Endodermal cell (in vitro differentiated cells): ENCODE measurements at places on chromosomes 3 and 15. TPM values are rescaled to one million over a fixed set of nuclear protein-coding genes. Genes with fewer than 3 reads are reported as not detected.

FAIM gene
- total RNA-seq: 9.2 to 15.4 TPM (median 12.2 TPM) in 3 replicates

MORC1 gene
- not detected in 3 replicates for total RNA-seq

ITPKA gene
- 0.28 to 1.2 TPM (median 0.76 TPM) in 3 replicates for total RNA-seq

MCF2L2 gene
- total RNA-seq: 53.7 and 72.6 TPM in 2 replicates

CHMP2B gene
- total RNA-seq: 43.6 to 46.0 TPM (median 44.0 TPM) in 3 replicates

IL5RA gene
- not detected in 3 replicates for total RNA-seq

LAMB2 gene
- 76.6 and 97.8 TPM in 2 replicates for total RNA-seq

GOLGA8K gene
- 0.91 to 1.5 TPM (median 1.3 TPM) in 3 replicates for total RNA-seq

DUOXA2 gene
- 2.3 TPM in 1 of 3 replicates, not detected in the others for total RNA-seq

CISH gene
- 0.66 to 1.2 TPM (median 0.84 TPM) in 3 replicates for total RNA-seq

CYP1A1 gene
- 0.31 TPM in 1 of 3 replicates, not detected in the others for total RNA-seq

GNB4 gene
- 13.8 and 15.4 TPM in 2 replicates for total RNA-seq

SI gene
- not detected in 2 replicates for total RNA-seq

PPP1R14D gene
- total RNA-seq: not detected in 3 replicates

KCNAB1 gene
- total RNA-seq: 0.59 and 0.81 TPM in 2 replicates

KBTBD13 gene
- not detected in 2 replicates for total RNA-seq

TMC3 gene
- total RNA-seq: not detected in 2 replicates

MTHFS gene
- total RNA-seq: 29.0 to 33.6 TPM (median 31.5 TPM) in 3 replicates

IRAK2 gene
- total RNA-seq: 0.40 to 0.66 TPM (median 0.44 TPM) in 3 replicates

GRK7 gene
- total RNA-seq: not detected in 3 replicates

MELTF gene
- total RNA-seq: 7.0 to 19.9 TPM (median 15.1 TPM) in 3 replicates

HRG gene
- total RNA-seq: 0.40 TPM in 1 of 3 replicates, not detected in the others

SOX14 gene
- 0.11 and 0.13 TPM in 2 replicates for total RNA-seq

RETNLB gene
- total RNA-seq: not detected in 2 replicates

BHLHE40 gene
- 2.9 and 4.6 TPM in 2 replicates for total RNA-seq

TP63 gene
- total RNA-seq: 0.11 TPM in 1 of 2 replicates, not detected in the other

PRSS50 gene
- 2.4 to 5.2 TPM (median 4.4 TPM) in 3 replicates for total RNA-seq

CMTM8 gene
- 6.9 to 12.2 TPM (median 11.6 TPM) in 3 replicates for total RNA-seq

IL12A gene
- 0.29 TPM in 1 of 2 replicates, not detected in the other for total RNA-seq

PSTPIP1 gene
- total RNA-seq: 0.29 and 0.75 TPM in 2 replicates

RBP2 gene
- total RNA-seq: not detected in 2 replicates

SNTN gene
- 0.40 TPM in 1 of 2 replicates, not detected in the other for total RNA-seq

XCR1 gene
- not detected in 2 replicates for total RNA-seq
